NCI-H524 treated with DMSO at 0.1 percent for 48 hours (cell line): ENCODE measurements at places on chromosomes 12 and 14.

- DNase-seq, result no peak
Measured at GRCh38 chr12:44294649-44295048, 458.8 kb downstream of the TMEM117 start.

DNA sequence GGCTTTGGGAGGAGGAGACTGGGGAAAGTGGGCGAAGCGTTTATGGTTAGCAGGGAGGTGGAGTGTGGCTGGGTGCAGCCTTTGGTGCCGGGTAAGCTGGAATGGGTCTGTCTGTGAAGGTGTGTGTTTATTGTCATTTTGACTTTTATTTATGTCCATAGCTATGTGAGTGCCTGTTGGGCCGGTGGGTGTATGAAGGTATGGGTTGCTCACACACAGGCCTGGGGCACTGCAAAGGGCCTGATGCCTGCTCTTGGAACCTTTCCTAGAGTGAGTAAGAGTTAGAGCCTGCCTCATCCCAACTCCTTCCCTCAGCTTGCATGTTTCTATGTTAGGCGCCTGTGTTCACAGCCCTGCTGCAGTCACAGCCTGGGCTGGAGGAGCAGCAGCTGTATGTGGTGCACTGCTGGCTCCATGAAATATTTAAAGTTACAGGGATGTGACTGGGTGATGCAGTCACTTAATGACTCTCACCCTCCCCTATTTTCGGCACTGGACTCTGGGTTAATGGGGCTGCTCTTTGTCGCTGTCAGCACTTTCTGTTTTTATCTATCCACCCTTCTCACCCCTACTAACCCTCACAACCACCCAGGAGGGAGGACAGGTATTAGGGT lies 2.6 kb upstream of the PPP1R1A start:
- no peak for DNase-seq

DNA sequence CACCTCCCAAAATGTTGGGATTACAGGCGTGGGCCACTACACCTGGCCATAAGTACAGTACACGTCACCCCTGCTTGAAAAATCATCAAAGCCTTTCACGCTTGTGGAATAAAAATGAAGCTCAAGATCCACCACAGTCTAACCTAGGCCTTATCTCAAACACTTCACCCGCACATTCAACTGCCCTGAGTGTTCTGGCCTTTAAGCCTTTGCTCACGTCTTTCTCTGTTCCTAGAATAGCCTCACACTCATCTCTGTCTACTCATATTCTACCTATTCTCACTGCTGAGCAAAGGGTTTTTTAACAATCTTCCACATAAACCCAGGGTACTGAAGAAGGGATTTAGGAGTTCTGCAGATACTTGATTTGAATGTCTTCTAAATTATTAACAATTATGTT lies 9.9 kb downstream of the CALCOCO1 start:
- no peak for DNase-seq

DNA sequence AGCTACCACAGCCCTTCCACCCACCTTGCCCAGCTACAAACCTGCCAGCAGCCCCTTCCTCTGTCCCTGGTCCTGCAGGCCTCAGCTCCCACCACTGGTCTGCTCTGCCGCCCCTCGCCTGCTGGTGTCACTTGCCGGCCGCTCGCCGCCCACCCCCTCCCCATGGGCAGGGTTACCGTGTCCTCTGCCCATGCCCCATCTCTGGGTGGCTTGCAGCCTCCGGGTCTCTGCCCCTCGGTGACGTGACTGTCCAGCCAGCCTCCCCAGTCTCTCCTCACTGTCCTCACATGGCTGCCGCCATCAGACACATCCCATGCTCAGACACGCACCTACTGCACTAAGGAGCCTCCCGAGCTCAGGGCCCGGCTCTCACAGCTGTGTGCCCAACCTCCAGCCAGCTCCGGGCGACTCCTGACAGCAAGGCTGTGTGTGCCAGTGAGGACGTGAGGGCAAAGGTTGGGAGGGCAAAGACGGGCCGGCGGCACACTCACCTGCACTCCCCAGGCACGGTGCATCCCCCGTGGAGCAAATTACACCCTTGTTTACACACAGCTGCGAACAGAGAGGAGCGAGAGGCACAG lies 13.4 kb downstream of the JAG2 start:
- DNase-seq, result no peak

DNA sequence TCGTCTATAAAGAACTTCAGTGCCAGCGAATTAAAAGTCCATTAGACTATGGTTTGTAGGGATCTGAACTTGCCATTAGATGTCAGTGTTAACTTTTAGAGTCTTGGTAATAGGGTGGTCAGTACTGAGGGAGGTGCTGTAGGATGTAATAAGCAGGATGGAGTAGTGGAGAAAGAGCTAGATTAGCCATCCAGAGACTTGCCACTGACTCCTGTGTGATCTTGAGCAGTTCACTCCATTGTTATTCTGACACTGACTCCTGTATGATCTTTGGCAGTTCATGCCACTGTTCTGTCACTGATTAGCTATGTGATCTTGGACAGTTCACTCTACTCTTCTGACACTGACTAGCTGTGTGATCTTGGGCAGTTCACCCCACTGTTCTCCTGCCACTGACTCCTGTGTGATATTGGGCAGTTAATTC lies 133.6 kb downstream of the TTLL5 start:
- DNase-seq, result peak; percentile 18

DNA sequence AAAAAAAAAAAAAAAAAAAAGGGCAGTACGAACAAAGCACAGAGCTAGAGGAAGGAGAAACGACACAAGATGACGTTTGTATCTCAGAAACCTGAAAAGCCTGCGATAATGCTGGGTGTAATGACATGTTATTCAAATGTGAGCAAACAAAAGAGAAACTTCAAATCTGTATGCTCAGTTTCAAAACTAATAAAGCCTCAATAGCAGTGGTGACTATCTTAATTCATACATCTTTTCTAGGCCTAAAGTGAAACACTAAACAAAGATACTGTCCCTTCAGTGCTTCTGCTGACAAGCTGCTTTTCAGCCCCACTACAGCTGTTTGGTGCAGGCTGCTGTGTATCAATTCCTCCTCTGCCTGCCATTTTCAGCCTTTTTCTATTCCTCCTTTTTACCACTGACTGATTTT lies 15.8 kb downstream of the ITPR2 start:
- DNase-seq, result no peak

- peak; percentile 84 for DNase-seq
Measured at GRCh38 chr12:82973592-82973991, 286.9 kb downstream of the TMTC2 start.

DNA sequence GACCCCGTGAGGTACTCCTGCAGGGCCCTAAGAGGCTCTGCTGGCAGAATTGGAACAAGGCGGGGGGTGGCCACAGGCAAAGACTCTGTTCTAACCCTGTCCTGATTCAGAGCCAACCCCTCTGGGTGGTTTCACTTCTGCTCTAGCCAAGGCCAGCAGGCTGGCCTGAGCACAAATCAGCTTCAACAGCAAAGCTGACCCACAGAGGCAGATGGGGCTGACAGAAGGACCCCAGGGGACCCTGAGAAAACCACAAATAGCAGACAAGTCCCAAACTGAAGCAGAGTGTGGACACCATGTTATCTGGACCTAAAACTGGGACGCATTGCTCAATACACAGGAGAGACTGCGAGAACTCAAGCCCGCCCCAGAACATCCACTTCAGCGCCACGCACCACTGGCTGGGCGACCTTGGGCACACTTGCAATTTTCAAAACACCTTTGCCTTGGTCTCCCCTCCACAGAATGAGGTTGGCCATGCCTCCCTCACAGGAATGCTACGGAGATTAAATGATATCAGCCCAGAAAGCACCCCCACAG lies 76.4 kb upstream of the DICER1 start:
- no peak for DNase-seq

DNA sequence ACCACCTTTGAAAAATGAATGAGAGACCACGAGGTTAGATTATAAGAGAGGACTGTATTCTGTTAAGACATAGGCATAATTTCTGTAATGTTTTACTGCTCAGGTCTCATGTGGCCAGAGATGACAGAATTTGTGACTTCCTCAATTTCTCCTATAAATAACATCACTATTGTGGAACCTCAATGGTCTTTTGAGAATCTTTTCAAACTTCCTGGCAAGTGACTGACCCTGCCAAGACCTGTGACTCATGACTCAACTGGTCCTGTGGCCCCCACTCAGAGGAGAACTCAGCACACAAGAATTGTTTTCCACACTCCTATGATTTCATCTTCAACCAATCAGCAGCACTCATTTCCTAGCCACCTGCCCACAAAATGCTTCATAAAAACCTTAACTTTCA lies 508.2 kb upstream of the ATP2B1 start:
- no peak for DNase-seq

DNA sequence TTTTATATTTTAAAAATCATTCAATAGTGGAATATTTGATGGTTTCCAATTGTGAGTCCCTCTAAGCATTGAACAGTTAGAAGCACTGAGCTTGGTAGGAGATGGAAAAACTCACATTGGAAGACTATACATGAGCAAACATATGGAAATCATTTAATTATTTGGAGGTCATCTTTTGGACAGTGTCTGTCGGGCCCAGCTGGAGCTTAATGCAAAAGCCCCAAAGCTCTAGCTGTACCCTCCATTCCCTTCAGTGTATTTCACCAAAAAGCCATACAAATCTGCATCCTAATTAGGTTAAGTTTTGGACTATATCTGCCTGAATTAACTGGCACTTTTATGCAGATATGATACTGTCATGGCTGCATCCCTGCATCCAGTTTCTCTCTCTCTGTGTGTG lies 365.7 kb downstream of the FLRT2 start:
- DNase-seq, result no peak

DNA sequence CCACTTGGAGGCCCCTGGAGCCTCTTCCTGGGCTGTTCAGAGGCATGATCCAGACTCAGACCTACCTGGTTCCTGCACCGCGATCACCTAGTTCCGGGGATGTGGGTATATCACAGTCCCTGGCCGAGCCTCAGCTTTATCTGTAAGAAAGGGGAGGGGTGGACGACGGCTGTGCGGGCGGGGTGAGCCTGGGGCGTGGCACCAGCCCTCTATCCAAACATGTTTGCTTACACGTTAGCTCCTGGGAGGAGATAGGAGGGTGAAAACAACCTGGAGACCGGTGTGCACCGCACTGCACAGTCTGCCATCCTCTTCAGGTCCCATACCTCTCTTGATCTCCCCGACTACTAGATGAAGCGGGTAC lies 1.2 kb downstream of the ANKRD9 start:
- no peak for DNase-seq

DNA sequence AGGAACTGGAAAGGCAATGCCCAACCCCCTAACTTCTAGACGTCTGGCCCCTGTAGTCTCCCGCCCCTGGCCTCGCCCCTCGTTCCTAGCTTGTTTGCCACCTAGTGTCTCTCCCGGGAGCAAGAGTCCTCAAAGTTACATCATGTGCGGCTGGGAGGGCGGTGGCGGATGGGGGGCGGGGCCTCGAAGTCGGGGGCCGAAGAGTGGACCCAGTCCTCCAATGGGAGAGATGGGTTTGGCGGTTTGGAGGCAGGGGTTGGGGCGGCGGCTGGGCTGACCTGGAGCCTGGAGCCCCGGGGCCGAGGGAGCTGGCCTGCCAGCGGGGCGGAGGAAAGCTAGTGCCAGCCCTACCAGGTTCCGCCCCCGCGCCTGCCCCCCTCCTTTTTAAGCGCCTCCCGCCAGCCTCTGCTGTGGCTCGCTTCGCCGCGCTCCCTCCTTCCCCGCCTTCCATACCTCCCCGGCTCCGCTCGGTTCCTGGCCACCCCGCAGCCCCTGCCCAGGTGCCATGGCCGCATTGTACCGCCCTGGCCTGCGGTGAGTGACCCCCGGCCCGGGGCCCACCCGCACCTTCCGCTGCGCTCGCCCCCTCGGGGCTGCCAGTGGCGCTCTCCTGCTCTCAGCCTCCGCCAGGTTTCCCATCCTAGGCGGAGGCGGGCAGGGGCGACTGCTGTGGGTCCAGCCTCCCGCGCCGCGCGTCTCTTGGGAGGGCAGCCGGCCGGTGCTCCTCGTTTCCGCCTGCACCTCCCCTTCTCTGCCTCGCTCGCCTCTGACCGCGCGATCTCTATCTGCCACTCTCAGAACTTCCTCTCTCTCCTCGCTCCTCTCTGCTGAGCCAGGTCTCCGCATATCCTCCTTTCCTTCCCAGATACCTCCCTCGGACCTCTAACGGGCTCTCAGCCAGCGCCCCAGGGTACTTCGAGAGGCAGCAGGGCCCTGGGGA lies at the start of gene PCK2:
TSS of gene PCK2 (plus strand) at position 411 of the 940 bp plus-strand sequence. CDS start at position 506, 95 bp downstream.
- DNase-seq, result peak; percentile 75

- DNase-seq, result no peak
Measured at GRCh38 chr12:19431407-19432308, 7.6 kb upstream of the AEBP2 start.

- no peak for DNase-seq
Measured at GRCh38 chr12:93370947-93371346, 6.8 kb upstream of the NUDT4 start.

DNA sequence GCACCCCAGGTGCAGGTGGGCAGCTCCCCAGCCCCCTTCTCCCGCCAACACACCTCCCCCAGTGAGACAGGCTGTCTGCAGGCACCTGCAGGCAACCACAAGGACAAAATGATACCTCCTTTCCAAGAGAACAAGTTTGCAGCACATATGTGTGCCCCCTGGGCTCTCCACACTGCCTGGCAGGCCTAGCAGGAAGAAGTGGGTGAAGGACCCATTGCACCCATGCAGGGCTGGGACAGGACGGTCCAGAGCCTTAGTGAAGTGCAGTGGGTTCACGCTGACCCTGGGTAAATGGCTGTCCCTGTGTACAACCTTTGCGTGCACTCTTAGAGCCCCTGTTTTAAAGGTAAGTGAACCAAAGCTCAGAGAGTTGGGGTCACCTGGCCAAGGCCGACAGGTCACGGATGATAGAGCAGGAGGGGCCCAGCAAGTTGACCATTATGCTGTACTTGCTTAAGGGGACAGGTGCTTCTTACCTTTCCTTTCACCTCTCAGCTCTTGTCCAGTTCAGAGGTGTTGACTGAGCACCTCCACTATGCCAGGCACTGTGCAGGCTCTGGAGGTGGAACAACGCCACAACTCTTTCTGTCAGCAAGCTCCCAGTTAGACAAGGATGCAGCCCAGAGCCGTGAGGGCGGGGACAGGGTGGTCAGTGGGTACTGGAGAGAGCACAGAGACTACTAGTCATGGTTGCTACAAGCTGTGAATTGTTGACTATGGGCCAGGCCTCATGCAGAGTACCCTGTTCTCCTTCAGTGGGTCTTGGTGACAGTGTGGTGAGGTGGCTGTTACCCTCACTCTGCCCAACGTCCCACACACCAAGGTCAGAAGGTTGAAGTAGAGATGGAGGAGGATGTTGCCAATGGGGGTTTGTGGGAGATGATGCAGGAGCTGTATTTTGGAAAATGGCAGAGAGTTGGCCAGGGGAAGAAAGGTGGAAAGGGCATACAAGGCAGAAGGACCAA lies 125.9 kb downstream of the PAPOLA start:
- no peak for DNase-seq
